ENCODE measurements at places on chromosomes 13 and 19.

DNA sequence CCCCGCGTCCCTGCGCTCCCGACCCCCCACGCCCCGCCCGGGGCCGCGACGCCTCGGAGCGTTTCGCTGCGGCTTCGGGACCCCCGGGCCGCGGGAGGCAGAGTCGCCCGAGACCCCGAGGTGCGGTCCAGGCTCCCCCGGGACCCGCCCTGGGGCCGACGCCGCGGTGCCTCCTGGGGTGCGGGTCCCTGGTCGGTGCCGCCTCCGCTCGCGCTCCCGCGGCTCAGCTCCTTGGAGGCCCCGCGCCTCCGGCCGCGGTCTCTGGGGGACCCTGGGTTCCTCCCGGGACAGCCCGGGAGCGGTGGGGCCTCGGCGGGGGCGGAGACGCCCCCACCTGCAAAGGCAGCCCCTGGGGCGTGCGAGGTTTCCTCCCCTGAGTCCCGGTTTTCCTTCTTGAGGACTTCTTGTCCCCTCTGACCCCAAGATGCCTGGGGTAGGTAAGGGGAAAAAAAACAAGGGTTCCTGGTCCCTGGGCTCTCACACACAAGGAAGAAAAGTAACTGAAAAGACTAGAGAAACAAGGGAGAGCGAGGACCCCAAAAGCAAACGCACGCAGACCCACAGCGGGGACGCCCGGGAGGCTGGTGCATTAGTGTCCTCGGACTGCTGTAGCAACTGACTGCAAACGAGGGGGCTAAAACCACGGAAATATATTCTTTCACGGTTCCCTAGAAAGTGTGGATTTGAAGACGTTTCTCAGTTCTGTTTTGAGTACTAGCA lies 740 bp downstream of the ZNF555 start:
- no peak for DNase-seq

DNA sequence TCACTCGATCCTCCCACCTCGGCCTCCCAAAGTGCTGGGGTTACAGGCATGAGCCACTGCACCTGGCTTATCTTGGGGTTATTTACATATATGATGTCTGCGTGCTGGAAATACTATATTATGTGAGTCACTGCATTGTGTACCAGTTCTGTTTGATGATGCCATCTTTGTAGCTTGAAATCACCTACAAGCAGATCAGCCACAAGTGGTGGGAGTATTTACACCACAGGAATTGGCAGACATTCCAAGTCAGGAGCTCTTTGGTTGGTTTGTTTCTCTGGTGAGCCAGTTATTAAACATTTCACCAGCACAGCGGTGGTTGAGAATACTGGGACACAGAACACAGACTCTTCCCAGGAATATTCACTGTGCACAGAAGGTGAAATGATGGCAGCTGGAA lies 4.5 kb upstream of the TIMM44 start:
- DNase-seq, result no peak

DNA sequence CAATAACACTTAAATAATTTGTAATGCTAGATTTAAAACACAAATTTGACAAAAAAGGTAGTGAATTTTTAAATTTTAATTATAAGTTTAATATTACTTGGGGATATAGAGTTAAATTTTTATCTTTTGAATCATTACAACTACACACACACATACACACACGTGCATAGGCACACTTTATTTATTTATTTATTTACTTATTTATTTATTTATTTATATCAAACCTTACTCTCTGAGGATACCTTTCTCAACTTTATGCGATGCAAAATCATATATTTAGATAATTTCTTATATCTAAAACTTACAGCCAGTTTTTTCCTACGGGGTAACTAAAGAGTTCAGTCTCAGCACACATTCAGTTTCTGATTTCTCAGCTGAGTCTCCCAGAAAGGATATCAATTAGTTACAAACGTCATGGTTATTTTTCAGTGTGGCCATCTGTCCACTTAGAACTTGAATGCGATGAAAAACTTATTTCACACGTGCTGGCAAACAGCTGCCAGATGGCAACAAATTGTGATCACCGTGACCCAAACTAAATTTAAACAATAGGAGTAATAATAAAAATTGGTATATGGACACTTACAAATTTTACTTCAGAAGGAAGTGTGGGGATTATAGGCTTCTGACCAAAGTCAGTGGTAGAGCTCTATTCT lies 683.1 kb upstream of the PRR20A start:
- no peak for DNase-seq

DNA sequence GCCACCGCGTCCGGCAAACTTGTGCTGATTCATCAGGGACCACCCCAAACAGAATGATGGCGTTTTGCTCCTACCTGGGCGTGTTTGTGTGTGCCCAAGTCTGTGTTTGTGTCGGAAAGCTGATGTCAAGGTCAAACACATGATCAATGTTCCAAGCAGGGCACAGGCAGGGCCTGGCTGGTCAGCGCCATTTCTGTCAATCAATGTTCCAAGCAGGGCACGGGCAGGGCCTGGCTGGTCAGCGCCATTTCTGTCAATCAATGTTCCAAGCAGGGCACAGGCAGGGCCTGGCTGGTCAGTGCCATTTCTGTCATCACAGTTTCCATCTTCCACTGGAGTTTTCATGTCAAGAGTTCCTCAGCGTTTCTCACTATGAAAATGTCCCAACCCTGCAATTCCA lies 14.9 kb upstream of the GRTP1 start:
- DNase-seq, result no peak

DNA sequence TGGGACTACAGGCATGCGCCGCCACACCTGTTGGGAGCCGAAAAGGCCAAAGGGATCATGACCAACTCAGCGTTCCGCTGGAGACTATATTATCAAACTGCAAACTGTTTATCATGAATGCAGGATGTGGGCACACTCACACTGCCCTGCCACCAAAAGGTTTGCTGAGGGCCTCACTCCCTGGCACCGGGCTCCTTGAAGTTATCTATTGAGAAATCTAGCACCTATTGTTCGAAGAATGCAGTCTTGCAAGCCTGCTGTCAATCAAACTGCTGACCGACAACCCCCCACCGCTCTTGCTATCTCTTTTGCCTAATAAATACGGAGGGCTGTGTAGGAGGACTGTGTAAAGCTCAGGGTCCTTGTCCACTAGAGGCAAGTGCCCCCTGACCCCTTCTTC lies 5.2 kb upstream of the ZNF836 start:
- DNase-seq, result no peak

DNA sequence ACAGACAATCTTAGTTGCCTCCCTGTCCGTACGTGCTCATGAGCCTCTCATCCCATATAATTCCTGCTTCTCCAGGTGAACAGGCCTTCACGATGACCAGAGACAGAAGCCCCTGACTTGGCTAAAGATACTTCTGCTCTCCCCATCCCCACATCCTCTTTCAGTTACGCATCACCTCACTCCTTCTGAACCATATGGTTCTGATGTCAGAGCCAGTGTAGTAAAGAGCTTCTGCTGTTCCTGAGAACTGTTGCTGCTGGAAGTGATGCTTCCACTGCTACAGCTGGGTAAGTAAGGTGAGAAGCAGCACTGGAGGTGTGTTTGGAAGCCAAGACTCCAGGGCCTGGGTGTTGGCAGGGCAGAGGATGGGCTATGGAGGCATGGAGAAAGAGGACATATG lies 12.9 kb downstream of the SIGLECL1 start:
- no peak for DNase-seq

GRCh38 chr13:52808842-52809219 lies 39.6 kb downstream of the PCDH8 start:
- no peak for DNase-seq

DNA sequence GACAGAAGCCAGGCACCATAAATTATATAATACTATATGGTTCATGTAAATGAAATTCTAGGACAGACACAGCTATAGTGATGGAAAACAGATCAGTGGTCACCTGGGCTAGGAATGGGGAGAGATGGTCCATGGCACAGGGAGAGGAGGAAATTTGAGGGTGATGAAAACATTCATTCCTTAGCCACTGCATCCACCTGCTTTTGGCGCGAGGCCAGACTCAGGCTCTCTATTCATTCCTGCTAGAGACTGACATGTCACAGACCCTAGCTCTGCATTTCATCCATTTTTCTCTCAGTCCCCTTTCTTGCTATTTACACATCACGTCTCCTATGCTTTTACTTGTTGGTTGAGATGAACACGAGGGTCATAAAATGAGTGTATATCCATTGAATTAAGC lies 628.3 kb upstream of the SLC10A2 start:
- DNase-seq, result no peak

DNA sequence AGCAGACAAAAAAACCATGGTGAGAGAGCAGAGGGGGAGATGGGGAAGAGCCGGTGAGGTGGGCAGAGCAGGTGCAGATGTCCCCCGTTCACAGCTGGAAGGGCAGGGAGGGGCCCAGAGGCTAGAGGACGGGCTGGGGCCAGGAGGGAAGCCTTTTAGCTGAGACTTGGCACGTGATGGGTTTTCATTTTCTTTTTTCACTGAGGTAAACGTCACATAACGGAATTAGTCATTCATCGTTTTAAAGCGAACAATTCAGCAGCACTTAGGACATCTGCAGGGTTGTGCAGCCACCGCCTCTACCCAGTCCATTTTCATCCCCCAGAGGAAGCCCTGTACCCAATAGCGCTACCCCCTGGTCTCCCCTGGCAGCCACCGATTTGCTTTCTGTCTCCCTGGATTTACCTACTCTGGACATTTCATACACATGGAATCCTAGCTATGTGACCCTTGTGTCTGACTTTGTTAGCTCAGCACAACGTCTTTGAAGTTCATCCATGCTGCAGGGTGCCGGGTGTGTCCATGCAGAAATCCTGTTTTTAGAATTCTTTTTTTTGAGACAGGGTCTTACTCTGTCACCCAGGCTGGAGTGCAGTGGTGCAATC lies 16.0 kb upstream of the EMC10 start:
- peak; percentile 97 for DNase-seq

DNA sequence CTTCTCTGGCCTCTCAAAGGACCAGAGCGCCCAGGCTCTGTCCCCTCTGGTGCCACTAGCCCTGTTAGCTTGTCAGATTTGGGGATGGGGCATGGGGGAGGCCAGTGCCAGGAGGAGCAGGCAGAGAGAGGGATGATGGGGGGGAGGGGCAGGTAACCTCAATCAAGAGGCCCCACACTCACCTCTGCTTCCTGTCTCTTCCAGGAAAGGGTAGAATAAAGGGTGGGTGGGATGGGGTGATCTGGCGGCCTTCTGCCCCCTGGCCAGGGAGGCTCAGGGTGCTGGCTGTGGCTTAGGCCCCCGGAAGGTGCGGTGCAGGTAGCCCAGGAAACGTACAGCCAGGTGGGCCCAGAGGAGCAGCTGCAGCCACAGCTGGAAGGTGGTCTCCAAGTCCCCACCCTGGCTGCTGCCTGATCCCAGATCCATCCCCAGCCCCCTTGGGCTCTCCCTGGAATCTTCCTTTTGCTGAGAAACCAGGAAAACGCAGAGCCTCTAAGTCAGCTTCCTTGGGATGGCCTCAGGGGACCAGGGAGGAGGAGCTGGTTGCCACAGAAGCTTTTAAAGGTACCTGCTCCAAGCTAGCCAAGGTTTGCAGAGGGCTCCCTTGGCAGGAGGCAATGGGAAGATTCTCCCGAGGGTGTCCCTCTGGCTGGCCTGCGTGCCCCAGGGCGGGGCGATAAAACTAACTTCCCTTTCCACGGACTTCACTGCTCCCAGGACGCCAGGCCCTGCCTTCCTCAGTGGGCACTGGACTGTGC lies 5.3 kb downstream of the PRKACA start:
- DNase-seq, result no peak

GRCh38 chr19:50515168-50515561 lies 1.5 kb upstream of the ASPDH start:
- no peak for DNase-seq

DNA sequence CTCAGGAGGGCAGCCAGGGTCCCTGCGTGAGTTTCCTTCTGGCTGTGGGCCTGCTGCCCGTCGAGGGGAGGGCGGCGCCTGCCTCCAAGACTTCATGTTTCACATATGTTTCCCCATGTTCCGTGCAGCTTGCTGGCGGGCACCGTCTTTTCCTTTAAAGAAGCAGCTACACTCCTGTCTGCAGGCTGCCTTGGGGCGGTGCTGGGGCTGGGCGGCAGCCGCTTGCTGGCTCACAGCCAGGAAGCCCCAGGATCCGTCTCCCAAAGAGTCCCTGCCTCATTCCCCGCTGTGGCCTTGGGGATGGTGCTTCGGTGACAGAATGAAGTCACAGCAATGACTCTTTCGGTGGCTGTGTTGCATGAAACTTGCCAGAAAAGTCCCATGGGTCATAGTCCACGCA lies 24.9 kb downstream of the PIAS4 start:
- no peak for DNase-seq

DNA sequence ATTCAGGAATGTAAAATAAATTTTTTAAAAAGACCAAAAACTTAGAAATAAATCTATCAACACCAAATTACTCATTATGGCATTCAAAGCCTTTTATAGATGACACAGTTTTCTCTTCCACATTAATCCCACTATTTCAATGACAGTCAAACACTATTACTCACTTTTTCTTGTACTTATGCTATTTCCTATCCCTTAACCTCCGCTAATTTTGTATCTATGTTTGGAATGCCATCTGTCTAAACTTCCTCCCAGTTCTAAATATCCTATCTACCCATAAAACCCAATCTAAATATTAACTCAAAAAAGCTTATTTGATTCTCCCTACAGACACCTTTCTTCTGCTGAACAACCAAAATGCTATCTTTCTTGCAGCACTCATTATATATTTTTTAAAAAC lies 203.5 kb downstream of the ENOX1 start:
- no peak for DNase-seq

DNA sequence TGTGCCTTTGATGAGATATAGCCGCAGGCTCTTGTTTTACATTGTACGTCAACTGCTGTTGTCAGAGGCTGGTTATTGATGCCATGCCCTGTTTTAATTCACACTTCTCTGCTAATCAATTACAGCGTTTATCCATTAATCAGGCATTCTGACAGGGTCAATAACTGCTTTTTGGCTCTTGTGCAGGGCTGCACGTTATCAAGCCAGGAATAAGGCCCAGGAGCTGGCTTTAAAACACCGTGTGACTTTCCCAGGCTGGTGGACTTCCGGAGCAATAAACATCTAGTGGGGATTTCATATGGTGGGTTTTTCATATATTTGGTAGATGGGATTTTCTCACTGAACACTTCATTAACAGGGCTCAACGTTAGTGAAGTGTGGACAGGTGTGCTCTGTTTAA lies 221.7 kb downstream of the TM9SF2 start:
- no peak for DNase-seq

- peak; percentile 21 for DNase-seq
These were observed 303.6 kb upstream of the ZNF507 start for GRCh38 chr19:32041681-32042292.

GRCh38 chr13:42113478-42113877 lies 65.0 kb downstream of the DGKH start:
- no peak for DNase-seq

GRCh38 chr13:19601749-19602725 lies 31.4 kb upstream of the MPHOSPH8 start:
- no peak for DNase-seq

DNA sequence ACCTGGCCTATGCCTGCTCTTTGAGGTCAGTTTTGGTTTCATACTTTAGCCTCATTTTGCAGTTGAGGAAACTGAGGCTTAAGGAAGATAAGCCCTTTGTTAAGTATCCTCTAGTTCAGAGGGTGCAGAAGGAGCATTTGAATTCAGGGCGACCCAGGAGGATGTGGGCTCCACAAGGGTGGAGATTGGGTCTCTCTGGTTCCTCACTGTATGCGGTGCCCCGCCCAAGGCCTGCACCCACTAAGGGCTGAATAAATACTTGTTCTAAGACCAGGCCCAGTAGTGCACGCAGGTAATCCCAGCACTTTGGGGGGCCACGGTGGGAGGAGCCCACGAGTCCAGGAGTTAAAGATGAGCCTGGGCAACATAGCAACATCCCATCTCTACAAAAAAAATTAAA lies 768 bp upstream of the SLC44A2 start:
- DNase-seq, result no peak

GRCh38 chr19:18762125-18763023 lies 28.7 kb downstream of the COMP start:
- no peak for DNase-seq

- peak; percentile 65 for DNase-seq
These were observed at the start of gene SLC8A2 for GRCh38 chr19:47471733-47472457. TSS of gene SLC8A2 (minus strand) at chr19:47471893. CDS start at chr19:47466403, 5,490 bp downstream.

All from H54 (cell line).